T-helper 2 cell (primary cell): ENCODE measurements at places on chromosomes 2 and 18.

DNA sequence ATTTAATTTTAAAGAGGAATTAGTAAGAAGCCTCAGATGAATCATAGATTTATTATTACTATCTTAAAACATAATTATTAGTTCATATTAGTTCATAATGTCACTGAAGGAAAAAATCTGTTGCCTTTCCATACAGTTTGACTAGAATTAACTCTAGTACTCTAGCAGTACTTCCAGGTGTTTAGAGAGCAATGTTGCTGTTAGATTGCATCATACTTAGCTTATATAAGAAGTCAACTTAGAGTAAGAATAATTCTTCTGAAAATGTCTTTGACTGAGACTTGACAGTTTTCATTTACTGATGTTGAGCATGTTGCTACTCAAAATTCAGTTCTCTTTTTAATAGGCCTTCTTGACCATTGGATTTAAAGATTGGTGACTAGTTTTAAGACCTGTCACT is 4.7 kb downstream of the RAB3GAP1 start:
- no peak for DNase-seq

- DNase-seq: no peak
Observed at GRCh38 chr2:9594366-9595054, 36.3 kb downstream of the YWHAQ start.

DNA sequence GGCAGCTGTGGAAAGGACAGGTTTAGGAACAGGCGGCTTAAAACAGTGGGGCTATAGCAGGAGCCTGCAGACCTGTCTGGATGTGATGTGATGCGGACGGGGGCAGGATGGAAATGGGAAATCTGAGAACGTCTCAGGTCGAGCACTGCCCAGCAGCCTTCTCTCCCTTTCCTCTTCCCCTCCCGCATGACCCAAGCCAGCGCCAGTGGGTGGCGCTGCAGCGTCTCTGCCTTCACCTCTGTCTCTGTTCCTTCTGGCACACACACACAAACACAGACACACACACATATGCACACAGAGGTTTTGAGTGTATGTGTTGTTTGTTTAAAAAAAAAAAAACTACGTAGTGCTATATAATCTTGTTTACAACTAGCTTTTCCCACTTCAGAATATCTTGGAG is 82.0 kb upstream of the SLC66A3 start:
- DNase-seq: no peak

- no peak for DNase-seq
Observed at GRCh38 chr2:108412995-108413710, 35.4 kb downstream of the SULT1C4 start.

GRCh38 chr2:27021253-27022049 is 11.3 kb upstream of the TMEM214 start:
- DNase-seq: no peak
